T-helper 17 cell (primary cell): ENCODE measurements at places on chromosomes 16 and 17. TPM values are rescaled to one million over a fixed set of nuclear protein-coding genes. Genes with fewer than 3 reads are reported as not detected.

DNA sequence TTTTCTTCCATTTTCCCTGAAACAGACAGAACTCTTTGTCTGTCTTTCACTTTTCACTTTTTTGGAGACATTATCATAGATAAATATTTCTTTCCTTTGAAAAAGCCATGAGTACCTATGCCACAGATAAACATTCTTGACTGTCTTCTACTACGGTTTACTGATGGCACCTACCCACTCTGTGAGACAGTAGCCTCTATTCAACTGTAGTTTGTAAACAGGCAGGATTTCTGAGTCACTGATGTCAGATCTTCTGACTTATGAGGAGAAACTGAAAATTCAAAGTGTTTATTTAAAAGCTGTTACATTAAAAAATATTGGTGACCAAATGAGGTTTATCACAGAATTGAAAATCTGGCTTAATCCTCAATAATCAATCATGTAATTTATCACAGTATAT lies 658.4 kb downstream of the TOX3 start:
- H3K27me3 ChIP-seq, result no peaks in the 10 kb centered on the region
- H3K36me3 ChIP-seq, result no peaks in the 10 kb centered on the region
- H3K4me1 ChIP-seq, result no peaks in the 10 kb centered on the region
- H3K4me3 ChIP-seq, result no peak overlapping the region
- DNase-seq, result no peak
- H3K27ac ChIP-seq, result no peak overlapping the region

DNA sequence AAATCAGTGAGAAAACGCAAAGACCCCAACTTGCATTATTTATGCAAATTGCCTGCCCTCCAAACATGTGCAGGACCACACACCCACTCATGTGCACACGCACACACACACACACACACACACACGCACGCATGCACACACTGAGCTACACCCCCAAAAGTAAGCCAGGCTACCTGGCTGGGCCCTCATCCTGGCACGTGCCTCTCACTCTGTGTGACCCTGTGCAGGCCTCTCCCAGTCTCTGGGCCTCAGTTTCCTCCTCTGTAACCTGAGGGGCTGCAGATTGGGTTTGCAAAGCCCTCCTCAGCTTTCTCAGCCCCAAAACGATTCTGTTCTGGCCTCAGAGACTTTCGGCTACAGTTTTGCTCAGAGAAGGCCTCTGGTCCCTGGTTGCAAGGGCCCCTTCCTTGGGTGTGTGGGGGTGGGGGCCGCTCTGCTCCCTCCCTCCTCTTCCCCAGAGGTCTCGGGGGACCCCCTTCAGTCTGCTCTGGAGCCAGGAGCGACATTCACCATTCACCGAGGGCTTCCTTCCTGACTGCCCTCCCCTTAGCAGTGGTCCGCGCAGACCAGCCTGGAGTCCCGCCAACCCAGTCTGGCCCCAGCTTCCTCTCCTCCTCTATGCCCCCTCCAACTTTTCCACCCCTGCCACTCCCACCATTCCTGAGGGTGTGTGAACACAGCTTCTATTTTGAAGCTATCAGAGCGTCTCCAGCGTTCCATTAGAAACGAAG lies 5.4 kb upstream of the PIK3R6 start:
- no peak overlapping the region for H3K27ac ChIP-seq
- DNase-seq, result no peak
- H3K4me3 ChIP-seq, result no peak overlapping the region
- H3K27me3 ChIP-seq, result no peaks in the 10 kb centered on the region
- no peaks in the 10 kb centered on the region for H3K36me3 ChIP-seq

GRCh38 chr17:7915611-7916384 lies at the start of gene RNF227:
Gene RNF227 (minus strand): TSS chr17:7916289. CDS start chr17:7916195, 94 bp downstream.
- peak; percentile 78 for DNase-seq
- H3K4me1 ChIP-seq, result peaks cover 23% of the 10 kb centered on the region
- H3K36me3 ChIP-seq, result peaks cover 1% of the 10 kb centered on the region
- peak within 1 kb of the TSS; percentile 90 for H3K4me3 ChIP-seq

GRCh38 chr16:11666103-11667055 lies 1.9 kb upstream of the SNN start:
- H3K27me3 ChIP-seq, result no peaks in the 10 kb centered on the region
- H3K4me1 ChIP-seq, result peaks cover 42% of the 10 kb centered on the region
- DNase-seq, result no peak
- H3K36me3 ChIP-seq, result no peaks in the 10 kb centered on the region
- peak overlapping the region; percentile 92 for H3K27ac ChIP-seq
- peak overlapping the region; percentile 81 for H3K4me3 ChIP-seq

SEZ6L2 gene
- not detected for total RNA-seq

ZSWIM7 gene
- 15.4 TPM for total RNA-seq

CCL15 gene
- total RNA-seq, result not detected
